NCI-H1048 (cell line): ENCODE measurements at places on chromosomes 11 and 22.

GRCh38 chr11:132361011-132361550, 990.7 kb downstream of the NTM start:
- no peak for DNase-seq

DNA sequence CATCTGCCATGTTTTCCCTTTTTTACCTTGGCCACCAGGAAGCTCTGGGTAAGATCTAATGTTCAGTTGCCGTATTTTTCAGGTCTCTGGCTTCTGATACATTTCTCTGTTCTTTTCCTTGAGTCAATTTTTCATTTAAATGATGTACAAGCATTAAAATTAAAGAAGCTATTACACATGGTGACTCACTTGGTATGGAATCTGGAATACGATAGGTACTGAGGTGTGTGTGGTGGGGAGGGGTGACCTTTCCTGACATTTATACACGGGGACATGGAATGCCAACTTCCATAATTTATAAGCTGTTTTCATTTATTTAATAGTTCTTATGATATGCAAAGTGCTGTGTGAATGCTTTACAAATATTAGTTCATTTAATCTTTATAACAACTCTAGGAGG, 47.8 kb upstream of the ALX4 start:
- no peak for DNase-seq

DNA sequence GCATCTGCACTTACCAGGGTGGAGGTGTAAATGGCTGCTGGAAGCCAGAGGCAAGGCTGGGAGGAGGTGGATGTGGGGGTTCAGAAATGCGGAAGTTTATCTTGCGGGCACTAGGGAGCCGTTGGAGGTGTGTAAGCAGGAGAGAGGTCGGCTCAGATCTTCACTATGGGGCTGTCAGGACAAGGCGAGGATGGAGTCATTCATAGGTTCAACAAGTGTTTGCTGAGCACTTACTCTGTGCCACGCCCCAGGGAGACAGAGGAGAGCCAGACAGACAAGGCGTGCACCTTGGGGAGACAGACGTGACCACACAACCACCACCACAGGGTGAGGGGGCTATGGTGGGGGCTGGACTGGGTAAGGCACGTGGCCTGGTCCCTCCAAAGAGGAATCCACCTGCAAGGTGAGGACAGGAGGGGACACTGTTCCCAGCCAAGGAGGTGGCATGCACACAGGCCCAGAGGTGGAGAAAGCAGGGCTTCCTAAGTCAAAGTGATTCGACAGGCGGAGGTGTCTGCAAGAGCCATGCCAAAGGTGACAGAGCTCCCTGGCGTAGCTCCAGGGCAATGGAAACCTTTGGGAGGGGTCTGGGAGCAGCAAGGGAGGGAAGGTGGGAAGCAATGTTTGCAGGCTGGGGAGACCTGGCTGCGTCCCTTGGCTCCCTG, 30.8 kb upstream of the TCF20 start:
- no peak for DNase-seq

- no peak for DNase-seq
Observed at GRCh38 chr22:43226377-43227238, 39.7 kb upstream of the TTLL12 start.

GRCh38 chr11:19389787-19390303, 149.1 kb upstream of the E2F8 start:
- DNase-seq = no peak

DNA sequence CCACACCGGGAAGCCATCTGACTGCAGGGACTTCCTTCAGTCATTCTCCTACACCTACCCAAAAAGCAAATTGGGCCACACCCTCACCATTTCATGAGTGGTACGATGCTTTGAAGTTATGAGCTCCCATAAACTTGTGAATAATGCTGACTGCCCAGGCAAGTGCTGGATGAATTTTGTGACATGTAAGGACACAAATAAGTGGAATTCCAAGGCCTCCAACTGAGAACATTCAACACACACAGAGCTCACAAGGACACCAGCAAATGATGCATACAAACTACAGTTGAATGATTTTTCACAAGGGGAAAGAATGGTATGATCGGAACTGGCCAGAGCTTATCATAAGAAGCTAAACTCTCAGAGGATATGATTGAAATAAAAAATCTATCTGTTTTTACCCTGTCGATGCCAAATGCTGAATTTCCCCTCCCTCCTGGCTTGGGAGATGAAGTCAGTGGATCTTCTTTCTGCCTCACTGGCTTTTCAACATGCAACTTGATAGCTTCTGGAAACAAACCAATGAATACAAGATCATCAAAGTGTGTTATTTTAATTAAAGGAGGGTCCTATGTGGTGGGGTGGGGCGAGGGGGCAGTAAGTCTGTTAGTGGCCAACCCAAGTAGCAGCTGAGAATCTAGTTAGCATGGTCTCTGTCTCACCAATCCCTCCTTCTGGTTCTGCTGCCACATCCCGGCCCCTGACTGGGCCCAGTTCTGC, 123.8 kb downstream of the WT1 start:
- DNase-seq = no peak

GRCh38 chr11:95512682-95513081, 276.9 kb downstream of the FAM76B start:
- no peak for DNase-seq
